ENCODE measurements at places on chromosomes 4 and X.

DNA sequence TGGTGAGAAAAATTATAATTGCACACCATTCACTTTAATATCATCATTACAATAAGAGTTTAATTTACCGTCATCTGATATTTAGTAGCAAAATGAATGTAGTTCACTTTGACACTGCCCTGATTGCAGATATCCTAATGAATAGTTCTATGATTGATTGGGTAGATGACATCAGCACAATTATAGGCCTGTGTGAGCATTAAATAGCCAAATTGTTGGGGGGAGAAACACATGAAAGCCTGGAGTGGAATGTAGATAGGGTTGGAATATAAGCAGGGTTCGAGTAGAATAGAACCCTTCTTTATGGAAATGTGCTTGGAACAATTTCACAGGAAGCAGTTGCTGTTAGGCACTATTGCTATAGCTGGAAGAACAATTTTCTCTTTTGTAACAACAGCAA is 1526.2 kb downstream of the RPA4 start:
- DNase-seq: no peak

DNA sequence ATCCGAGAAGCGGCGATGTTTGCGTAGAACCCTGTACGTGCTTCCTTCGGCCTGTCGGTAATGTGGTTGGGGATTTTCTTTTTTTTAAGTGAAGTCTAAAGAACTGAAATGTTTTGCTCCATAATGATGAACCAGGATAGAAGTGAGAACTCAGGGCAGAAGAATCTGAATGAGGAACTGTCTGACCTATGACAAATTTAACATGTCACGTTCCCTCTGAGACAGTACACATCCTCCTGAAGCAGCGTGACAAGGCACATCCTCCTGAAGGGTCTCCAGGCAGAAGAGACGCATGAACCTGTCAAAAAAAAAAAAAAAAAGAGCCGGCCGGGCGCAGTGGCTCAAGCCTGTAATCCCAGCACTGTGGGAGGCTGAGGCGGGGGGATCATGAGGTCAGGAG is 6.2 kb downstream of the CSF2RA start:
- DNase-seq: no peak

DNA sequence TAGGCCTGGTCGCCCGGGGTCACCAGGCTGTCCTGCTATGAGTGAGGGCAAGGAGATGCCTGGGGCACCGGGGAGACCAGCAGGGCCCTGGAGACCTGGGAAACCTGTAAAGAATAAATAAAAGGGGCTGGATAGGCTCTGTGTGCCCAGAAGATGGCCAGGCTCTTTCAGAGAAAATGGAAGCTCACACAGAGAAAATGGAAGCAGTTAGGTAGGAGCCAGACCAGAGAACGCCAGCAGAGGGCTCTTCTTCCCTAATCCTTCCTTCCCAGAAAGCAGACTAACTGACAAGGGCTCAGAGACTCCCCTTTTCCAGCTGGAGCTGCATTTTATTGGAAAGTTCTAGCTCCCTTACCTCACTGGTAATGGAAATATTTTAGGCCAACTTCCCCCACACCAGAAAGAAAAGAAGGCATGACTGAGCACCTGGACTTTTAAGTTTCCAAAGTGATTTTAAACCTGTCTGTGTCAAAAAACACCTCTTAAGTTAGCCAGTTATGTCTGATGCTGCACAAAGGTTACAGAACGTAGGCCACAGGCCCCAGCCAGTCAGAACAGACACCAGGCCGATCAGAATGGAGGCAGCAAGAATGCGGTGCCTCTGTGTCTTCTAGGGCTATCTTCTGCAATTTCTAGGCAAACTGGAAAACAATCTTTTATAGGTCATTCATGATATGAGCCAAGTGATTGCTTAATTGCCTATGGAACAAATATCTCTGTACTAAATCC is 74.0 kb downstream of the ATG4A start:
- no peak for DNase-seq

DNA sequence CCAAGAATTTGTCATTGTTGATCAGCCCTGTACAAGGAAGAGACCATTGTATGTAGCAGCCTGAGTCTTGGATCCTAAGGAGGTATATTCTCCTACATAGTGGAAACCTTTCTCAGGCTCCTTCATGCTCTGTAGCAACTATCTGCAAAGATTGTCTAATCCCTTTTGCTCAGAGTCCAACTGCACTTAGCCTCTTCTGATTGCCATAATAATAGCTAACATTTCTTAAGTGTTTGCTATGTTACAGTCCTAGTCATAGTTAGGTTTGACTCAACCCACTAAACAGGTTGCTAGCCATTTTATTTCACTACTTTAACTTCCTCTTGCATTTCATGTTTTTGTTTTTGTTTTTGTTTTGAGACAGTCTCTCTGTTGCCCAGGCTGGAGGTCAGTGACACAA is 50.8 kb upstream of the SLC16A2 start:
- no peak for DNase-seq

DNA sequence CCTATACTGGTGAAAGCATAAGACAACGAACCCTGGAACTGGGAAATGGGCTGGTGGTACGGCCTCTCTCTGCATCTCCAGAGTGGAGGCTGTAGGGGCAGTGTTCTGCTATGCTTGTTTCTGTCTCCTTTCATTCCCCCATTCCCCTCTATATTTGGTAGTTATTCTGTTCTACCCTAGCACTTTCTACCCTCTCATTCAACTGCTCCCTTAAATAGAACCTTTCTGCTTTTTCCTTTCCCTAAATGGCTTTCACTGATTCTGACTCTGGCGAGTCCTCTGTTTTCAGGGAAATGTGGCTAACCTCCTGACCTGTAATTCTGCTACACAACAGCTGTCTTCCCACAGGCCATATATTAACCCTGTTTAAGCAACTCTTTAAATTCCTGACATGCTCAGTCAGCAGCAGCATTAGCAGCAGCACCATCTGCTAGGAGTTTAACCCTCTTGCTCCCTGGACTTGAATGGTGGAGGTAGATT is 94.2 kb downstream of the CXCL13 start:
- no peak for DNase-seq

DNA sequence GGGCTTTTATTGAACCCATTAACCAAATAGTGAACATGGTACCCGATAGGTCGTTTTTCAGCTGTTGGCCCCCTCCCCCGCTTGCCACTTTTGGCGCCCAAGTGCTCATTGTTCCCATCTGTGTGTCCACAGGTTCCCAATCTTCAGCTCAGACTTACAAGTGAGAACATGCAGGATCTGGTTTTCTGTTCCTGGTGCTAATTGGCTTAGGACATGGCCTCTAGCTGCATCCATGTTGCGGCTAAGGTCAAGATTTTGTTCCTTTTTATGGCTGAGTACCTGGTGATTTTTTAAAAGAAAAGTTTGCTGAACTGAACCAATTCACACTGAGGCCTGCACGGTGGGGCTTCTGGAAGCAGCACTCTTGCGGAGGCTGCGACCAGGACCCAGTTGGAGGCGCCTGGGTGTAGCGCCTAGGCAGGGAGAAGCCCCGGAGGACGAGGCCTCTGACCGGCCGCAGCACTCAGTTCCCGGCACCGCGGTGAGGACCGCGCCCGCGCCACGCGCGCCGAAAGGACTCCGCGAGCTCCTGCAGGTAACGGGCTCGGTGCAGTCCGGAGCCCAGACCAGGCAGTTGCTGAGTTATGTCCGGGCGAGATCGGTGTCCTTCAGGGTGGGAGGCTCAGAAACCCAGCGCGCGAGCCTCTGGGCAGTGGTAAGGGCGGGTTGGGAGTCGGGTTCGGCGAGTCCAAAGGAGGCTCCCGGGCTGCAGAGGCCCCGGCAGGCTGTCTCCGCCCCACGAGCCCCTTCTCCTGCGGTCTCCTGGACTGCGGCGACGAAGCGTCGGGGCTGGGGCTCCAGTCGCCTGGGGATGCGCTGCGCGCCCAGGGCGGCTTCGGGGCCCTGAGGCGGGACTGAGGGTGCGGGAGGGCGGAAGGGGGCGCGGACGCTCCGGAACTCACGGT is 15.8 kb upstream of the SLC25A4 start:
- no peak for DNase-seq

GRCh38 chrX:41137589-41137988 is 52.3 kb downstream of the USP9X start:
- DNase-seq: no peak

- DNase-seq: no peak
Observed at GRCh38 chrX:107537815-107538214, 88.4 kb downstream of the FRMPD3 start.

DNA sequence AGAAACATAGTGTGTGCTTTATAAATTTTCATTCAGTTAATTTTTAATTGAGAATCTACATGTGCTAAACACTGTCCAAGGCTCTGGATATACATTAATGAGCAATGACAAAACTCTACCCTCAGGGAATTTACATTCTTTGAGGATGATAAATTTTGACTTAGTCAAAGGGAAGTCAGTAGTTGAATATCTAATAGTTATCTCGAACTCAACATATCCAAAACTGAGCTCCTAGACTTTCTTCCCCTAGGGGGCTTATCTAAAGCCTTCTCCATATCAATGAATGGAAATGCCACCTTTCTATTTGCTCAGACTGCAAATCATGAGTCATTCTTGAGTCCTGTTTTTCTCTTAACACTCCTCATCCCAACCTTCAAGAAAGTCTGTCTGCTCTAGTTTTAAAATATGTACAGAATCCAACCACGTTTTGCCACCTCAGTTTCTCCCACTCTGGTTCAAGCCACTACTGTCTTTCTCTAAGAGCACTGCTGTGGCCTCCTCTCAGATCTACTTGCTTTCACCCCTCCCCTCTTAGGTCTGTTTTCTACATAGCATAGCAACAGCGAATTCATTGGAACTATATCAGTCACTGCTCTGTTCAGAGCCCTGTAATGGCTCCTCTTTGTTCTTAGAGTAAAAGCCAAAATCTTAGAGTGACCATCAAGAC is 9.5 kb downstream of the PARM1 start:
- no peak for DNase-seq

- no peak for DNase-seq
Observed at GRCh38 chr4:146379744-146380143, 142.0 kb downstream of the SLC10A7 start.

- no peak for DNase-seq
Observed at GRCh38 chrX:149455934-149456333, 49.2 kb downstream of the IDS start.

DNA sequence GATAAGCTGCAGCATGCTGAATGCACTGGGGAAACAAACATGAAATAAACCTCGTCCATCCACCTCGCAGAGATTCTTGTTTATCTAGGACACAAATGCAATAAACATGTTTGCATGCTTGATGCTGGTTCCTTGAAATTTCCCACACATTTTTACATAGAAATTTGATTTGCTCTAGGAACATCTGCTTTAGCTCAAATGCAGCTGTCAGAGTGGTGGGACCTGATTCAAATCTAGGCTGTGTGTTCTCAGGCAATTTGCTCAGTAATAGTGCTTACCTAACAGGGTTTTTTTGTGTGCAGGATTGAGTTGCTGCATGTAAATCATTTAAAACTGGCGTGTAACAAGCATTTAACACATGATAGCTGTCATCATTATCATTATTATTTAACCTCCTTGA is 293.1 kb downstream of the QDPR start:
- DNase-seq: no peak

DNA sequence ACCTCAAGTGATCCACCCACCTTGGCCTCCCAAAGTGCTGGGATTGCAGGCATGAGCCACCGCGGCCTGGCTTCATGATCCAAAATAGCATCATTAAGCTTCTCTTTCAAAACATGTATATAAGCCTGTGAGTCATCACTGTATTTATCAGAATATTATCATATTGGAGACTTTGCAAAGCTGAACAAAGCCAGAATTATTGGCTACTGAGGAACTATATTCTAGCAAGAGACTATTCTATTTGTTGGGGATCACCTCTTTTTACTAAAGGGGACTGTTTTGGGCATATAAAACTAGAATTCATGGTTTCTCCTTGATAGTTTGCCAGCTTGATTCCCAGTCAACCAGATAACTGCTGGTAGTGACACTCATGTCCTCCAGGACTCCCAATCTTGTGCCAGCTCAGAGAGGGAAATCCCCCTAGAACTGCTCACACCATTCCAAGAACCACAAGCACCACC is 40.1 kb downstream of the TET2 start:
- DNase-seq: no peak

GRCh38 chr4:6983544-6984142 is 59.5 kb upstream of the TADA2B start:
- DNase-seq: no peak

DNA sequence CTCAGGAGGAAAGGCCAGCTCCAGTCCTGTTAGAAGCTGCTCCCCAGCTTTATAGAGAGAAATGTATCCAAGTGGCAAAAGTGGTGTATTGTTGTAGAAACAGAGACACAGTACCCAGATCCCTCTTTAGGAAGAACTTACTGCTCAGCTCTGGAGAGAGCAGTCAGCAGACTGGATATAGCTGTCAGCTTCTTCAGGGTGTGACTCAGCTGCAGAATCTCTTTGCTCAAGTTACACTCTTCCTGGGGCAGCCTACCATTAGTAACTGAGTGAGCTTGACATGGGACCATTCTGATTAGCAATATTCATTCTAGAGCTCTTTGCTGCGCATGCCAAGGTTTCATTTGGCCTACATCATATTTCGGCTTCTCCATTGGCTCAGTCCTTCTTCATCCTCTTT is 40.5 kb downstream of the ATP1B4 start:
- no peak for DNase-seq

DNA sequence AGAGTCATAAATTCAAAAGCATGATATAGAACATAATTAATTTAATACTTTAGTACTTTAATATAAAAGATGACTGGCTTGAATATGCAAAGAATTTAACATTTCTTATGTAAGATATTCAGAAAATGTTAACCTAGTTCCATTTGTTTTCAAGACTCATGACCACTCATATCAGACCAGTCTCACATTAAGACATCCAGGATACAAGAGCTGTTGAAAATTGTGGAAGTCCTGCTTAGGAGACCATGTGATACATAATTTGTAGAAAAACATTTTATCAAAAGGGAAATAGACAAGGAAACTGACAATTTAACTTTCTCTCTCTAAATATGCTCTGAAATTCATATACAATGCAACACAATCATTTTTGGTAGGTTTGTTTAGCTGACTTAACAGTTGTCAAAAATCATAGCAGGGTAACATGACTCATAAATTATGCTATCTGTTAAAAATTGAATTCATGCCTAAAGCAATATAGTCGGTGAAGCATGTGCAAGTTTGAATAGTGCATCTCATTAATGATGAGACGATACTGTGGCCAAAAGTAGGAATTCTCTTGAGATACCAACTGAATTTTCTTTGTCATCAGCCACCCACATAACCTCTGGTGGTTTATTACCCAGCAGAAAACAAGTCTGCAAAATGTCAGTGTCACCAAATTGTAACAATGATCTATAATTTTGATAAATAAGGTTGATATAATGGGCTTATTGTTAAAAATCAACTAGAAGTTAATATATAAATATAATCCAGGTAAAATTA is 211.4 kb downstream of the GASK1B start:
- no peak for DNase-seq

- no peak for DNase-seq
Observed at GRCh38 chr4:108717386-108717785, 45.5 kb downstream of the ETNPPL start.

DNA sequence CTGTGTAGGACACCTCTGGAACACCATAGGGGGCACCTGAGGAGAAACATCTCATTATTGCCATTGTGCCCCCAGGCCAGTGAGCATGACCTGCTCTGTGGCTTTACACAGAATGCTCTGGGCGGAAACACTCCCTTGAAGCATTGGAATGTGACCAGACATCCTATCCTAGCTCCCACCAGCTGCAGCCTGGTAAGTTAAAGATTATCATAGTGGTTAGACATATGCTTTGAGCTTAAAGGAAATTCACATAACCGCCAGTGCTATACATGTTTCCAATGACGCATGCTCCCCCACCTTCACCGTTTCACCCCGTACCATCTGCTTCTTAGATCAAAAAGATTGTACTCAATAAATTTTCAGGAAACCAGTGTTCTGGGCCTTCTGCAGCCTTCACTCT is 217.7 kb upstream of the CENPE start:
- no peak for DNase-seq
